GM12892 (cell line): ENCODE measurements at places on chromosomes 5 and 9.

GRCh38 chr9:21854594-21854993 is 52.2 kb downstream of the MTAP start:
- no peak for DNase-seq

DNA sequence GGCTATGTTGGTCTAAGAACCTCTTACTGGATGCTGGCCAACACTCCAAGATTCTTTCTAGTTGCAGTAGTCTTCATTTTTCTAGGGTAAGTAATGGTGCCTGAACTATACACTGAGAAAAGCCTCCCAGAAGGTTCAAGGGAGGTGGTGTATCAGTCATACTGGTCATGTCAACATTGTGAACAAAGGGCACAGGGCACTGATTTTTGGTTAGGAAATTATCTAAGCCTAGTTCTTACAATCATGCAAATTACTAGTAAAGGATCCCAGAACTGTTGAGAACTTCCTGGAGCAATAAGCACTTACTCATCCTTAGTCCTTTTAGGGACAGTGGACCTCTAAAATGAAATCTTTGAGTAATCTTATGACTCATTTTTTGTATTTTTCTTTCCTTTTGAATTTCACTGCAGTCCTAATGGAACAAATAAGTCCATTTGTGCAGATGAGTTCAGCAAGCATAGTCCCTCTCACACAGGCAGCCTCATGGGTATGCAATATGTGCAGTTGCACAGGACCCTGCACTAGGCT is 21.1 kb upstream of the CDC42SE2 start:
- DNase-seq, result no peak

GRCh38 chr9:124707666-124708065 is 63.4 kb downstream of the NR6A1 start:
- no peak for DNase-seq

- no peak for DNase-seq
Observed at GRCh38 chr5:64939772-64940510, 171.2 kb downstream of the CWC27 start.

- DNase-seq, result no peak
Observed at GRCh38 chr9:117103438-117104110, 311.3 kb downstream of the ASTN2 start.
